ENCODE measurements at places on chromosomes 5 and 9.
A peak's percentile ranks its signal among the peaks of the same experiment; 100 is the strongest.

GRCh38 chr9:132114102-132114707, 34.5 kb upstream of the MED27 start:
- DNase-seq = no peak

GRCh38 chr5:73901043-73901442, 275.0 kb downstream of the ARHGEF28 start:
- no peak for DNase-seq

DNA sequence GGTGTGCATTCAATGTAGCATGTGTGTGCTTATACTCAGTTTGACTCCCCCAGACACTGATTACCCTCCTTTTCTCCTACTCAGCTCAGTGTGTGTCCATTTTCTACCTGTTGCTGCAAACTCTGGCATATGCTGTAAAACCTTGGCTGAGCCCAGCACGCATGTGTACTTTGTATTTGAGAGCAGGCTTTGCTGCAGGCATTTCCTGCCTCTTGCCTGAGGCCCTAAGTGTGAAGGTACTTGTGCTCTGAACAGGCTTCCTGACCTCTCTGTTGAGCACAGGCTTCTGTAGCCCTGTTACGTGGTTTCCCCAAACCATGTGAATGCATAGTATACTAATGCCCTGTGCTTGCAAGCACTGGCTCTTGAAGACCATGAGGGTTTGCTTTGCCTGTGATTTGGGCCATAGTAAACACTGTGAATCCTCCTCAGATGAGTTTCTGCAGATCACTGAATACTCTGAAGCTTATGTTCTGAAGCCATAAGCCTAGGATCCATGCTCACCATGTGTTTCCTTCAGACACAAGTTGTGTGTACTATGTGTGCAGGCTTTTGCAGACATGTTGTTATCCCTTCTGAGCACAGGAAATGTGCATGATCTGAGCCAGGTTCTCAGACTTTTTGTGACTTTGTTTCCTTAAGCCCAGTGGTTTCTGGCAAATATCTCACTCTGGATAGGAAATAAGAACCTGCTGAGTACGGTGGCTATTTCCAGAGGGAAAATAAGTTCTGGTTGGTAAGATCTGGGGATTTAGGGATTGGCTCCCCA, 124.9 kb upstream of the RUSC2 start:
- no peak for DNase-seq

DNA sequence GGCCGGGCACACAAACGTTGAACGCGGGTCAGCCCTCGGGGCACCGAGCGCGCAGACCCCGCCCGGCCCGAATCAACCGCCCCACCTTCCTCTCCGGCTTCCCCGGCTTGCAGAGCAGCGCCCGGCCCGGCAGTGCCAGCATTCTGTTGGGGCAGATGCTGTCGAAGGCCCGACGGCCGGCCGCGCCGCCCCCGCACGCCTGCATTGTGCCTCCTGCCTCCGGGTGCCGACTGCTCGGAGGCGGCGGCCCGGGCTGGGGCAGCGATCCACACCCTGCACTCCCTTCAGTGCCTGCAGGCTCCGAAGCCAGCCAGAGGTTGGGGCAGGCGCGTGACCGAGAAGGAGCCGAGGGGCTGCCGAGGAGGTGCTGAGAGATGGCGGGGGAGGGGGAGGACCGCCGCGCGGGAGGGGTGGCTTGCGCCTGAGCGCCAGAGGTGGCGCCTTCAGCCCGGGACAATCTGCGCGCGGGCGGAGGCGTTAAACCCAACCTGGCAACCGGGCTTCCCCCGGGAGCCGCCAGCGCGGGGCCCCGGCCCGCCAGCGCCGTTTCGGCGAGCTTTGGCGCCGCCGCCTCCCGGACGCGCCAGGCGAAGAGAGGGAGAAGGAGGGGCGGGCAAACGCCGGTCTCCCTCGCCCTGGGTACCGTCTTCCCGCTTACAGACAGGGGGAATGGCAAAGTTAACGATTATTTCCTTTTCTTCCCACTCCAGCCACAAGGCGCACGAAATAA, at the start of gene MCIDAS:
TSS of gene MCIDAS (minus strand) at position 382 of the 730 bp plus-strand sequence. CDS start at position 205, 177 bp downstream.
- DNase-seq = peak; percentile 91

DNA sequence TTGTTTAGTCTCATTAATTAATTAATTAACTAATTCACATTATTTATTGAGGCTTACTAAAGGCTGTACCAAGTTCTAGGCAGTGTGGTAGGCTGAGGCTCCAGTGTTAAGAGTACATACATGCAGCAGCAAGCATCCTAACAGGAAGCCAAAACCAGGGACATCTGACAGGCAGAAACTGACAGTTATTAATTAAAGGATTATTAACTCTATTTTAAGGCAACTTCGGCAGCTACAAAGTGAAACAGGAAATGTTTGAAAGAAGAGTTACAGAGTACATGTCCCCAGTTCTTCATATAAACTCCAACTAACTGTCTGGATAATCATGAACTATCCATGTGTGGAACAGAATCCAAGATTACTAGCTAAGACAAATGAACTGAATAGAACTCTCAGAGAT, 39.3 kb upstream of the GABRB2 start:
- DNase-seq = no peak

DNA sequence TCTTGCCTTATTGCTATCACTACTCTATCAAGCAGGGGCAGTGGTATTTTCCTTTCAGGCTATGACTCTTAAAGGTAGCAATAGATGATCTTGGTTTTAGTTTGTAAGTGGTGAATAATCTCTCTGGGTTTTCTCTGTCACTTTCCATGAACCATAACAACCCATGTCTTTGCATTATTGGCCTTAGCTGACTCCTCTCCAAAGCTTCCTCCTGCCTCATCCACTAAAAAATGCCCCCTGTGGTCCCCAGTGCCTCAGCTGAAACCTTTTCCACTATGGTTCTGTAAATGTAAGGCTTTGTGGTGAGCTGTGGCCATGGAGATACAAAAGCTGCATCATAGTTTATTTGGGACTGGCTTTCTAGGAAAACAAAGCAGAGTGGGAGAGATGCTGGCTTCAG, 128.8 kb downstream of the GPBP1 start:
- no peak for DNase-seq

DNA sequence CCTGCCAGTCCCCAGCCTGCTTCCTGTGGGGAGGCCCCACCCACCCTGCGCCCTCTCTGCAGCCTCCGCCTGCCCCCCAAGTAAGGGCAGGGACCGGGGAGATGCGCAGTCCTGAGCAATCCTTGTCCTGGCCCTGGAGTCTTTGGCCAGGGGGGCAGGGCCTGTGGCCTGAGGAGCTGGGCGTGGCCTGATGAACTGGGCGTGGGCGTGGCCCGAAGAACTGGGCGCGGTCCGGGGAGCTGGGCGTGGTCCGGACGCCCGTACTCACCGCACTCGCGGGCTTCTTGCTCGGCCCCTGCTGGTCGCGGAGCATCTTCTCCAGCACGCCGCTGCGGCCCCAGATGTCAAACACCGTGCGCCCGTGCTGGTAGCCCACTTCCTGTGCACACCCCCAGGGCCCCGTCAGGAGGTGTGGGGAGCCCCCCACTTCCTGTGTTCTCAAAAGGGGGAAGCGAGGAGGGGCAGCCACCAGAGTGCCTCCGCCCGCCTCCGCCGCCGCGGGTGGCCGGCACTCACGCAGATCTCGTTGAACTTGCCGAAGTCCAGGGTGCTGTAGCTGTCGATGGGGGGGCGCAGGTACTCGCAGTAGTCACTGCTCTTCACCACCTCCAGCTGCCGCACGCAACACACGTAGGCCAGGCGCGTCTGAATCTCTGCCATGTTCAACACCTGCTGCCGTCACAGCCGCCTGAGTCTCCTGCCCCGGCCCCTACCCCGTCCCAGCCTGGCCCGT, 2.7 kb upstream of the NSMF start:
- no peak for DNase-seq

- no peak for DNase-seq
Measured at GRCh38 chr5:14258840-14259239, 115.7 kb downstream of the TRIO start.

DNA sequence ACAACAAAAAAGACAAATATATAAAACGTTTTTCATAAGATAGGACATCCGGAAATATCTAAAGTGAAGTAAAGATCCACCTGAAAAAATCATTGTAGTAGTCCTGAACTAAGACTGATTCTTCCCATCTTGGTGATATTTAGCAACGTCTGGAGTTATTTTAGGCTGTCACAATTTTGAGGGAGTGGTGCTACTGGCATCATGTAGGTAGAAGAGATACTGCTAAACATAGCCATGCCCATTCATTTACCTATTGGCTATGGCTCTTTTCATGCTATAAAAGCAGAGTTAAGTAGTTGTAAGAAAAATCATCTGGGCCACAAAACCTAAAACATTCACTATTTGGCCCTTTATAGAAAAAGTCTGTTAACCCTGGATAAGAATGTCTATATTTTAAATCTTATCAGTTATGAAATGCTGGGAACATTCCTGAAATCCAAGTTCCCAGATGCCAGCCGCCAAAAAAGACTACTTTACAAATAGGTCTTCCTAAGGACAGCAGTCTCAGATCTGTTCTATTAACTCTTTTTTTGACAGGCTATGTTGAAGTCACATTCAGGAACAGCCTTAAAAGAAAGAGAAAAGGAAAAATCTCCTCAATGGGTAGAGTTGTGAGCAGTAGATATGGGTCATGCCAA, 27.0 kb downstream of the RAPGEF6 start:
- DNase-seq = no peak

GRCh38 chr9:118295413-118295812, 591.2 kb downstream of the TLR4 start:
- DNase-seq = no peak

DNA sequence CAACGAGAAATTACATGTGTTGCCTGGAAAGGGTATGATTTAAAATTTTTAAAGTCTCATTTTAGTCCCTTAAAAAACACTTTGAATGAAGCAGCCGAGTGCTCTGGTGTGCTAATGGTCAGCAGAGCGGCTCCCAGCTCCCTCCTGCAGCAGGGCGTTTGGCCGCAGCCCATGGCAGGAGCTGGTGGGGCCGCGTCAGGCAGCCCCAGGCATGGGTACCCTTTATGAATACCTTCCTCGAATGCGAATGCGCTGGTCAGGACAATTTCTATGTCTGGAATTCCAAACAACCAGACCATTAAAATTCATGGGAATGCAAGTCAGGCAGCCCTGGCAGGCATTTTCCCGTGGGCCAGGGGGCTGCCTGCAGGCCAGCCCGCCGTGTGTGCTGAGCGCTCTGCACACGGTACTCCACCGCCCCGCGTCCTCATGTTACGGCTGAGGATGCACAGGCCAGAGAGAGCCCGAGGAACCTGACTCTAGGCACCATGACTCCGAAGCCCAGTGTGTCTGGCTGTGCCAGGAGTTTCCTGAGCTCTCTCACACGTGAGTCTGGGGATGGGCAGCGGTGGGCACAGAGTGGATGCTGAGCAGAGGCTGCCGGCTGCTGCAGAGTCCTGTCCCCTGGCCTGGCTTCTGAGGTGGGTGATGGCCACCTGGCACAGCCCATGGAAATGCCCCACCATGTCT, 123.7 kb downstream of the WNK2 start:
- DNase-seq = no peak

- no peak for DNase-seq
Measured at GRCh38 chr9:93464876-93465275, 11.5 kb upstream of the FAM120AOS start.

- no peak for DNase-seq
Measured at GRCh38 chr5:15704397-15704947, 204.5 kb downstream of the FBXL7 start.

- DNase-seq = no peak
Measured at GRCh38 chr9:68705531-68706362, 707 bp downstream of the PIP5K1B start.

GRCh38 chr5:33711094-33711679, 180.6 kb downstream of the ADAMTS12 start:
- DNase-seq = no peak

DNA sequence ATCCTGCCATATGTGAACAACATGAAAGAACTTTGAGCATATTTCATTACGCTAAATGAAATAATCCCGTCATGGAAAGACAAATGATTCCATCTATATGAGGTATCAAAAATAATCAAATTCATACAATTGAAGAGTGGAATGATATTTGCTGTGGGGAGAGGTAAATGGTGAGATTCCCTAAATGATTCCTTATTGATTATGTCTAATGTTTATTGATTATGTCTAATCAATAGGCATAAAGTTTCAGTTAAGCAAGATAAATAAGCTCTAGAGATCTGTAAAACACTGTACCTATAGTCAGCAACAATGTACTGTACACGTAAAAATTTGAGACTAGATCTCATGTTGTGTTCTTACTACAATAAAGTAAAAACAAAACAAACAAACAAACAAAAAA, 85.4 kb upstream of the MEGF10 start:
- no peak for DNase-seq

- DNase-seq = no peak
Measured at GRCh38 chr9:589723-590122, 251.8 kb upstream of the DMRT1 start.

DNA sequence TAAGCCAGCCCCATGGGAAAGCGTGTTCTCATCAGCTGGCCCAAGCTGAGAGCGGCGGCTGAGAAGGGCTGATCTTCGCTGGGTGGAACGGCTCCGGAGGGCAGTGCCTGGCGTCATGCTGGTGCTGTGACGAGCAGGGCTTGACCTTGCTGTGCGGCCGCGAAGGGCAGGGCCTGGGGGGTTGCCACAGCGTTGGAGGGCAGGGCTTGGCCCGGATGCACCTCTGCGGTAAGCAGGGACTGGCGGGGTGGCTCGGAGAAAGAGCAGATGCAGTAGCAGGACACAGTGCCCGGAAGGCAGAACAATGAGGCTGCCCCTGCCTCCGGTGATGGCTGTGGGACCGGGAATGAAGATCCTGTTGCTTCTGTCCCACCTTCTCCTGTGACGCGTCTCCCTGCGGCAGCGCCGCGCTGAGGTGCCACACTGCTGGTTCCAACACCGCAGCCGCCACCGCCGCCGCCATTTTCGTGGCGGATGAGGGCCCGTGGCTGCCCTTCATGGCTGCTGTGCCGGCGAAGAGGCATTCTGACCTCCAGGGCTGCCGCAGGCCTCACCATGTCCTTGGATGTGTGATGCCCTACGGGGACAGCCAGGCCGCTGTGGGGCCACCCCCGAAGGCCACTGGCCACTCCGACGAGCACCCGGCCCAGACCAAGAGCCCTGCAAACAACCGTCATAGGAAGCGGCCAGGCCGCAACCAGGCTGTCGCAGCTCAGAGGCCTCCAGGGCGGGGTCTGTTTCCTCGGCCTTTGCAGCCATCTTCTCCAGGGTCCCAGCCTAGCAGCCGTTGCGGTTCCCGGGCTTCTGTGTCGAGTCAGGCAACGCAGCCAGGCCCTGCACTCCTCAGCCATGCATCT, 890.5 kb upstream of the CTNND2 start:
- peak; percentile 9 for DNase-seq

- DNase-seq = no peak
Measured at GRCh38 chr5:102858221-102858620, 103.1 kb downstream of the PAM start.

- no peak for DNase-seq
Measured at GRCh38 chr5:107470295-107470582, 200.5 kb downstream of the EFNA5 start.

- no peak for DNase-seq
Measured at GRCh38 chr9:78393932-78394331, 97.0 kb downstream of the PSAT1 start.

- peak; percentile 87 for DNase-seq
Measured at GRCh38 chr5:176817841-176818377, 7.5 kb downstream of the UNC5A start.

- no peak for DNase-seq
Measured at GRCh38 chr9:132059361-132059760, 20.3 kb downstream of the MED27 start.
